ENCODE measurements at places on chromosomes 2 and 18. TPM values are rescaled to one million over a fixed set of nuclear protein-coding genes. Genes with fewer than 3 reads are reported as not detected.

DNA sequence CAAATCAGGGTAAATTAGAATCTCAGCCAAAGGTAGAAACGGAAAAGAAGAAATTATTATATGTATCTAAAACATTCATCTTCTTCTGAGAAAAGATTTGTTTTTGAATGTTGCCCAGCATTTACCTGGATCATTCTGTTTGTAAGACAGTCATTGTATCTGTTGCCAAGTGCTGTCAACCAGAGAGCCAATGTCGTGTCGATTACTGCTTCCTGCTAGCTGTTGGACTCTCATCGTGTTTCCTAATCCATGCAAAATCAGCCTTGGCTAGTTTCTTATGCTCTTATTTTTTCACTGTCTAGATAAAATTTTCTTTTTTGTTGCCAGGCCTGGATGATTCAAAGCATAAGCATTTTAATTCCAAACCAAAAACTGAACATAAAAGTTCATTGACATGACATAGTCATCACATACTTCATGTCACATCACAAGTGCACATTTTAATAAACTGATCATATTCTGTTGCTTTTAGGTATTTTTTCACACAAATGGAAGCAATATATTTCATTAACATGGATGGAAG, 202.3 kb downstream of the KCNH7 start:
- H3K36me3 ChIP-seq = no peaks in the 10 kb centered on the region
- no peak overlapping the region for H3K4me3 ChIP-seq
- no peaks in the 10 kb centered on the region for H3K27me3 ChIP-seq
- no peaks in the 10 kb centered on the region for H3K4me1 ChIP-seq

IL1A gene
- 0.15 TPM for total RNA-seq

DNA sequence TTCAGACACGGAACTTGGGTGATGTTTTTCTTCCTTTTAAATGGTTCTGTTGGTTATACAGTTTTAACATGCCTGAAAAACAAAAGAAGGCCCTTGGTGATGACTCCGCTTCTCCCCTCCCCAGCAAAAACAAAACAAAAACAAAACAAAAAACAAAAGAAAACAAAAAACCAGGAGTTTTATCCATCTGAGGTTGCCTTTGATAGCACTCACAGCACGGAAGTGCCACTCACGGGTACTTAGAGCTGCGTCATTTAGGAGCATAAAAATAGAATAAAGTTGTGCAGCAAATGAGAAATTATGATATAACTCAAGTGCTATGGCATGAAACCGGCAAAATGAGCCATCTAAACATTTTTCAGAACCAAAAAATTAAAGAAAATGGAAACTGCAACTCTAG, 57.7 kb downstream of the ZEB2 start:
- peaks cover 25% of the 10 kb centered on the region for H3K4me1 ChIP-seq
- no peak overlapping the region for H3K27ac ChIP-seq
- no peaks in the 10 kb centered on the region for H3K36me3 ChIP-seq
- H3K27me3 ChIP-seq = no peaks in the 10 kb centered on the region
- H3K4me3 ChIP-seq = no peak overlapping the region

GRCh38 chr2:139083121-139083520, 302.9 kb upstream of the NXPH2 start:
- DNase-seq = no peak
- H3K27ac ChIP-seq = no peak overlapping the region
- no peak overlapping the region for H3K4me3 ChIP-seq
- no peaks in the 10 kb centered on the region for H3K27me3 ChIP-seq
- H3K36me3 ChIP-seq = no peaks in the 10 kb centered on the region

DNA sequence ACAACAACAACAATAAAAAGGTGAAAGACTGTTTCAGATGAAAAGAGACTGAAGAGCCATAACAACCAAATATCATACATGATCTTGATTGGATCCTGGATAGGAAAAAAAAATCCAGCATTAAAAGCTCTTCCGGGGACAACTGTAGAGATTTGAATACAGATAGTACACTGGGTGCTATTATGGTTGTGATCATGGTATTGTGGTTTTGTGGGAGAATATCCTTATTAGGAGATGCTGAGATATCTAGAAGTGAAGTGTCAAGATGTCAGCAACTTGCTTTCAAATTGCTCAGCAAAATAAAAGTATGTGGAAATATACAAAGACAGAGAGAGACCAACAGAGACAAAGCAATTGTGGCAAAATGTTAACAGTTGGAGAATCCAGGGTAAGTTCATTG, 15.5 kb upstream of the SPATA3 start:
- no peak overlapping the region for H3K27ac ChIP-seq
- DNase-seq = no peak
- no peaks in the 10 kb centered on the region for H3K27me3 ChIP-seq
- H3K36me3 ChIP-seq = no peaks in the 10 kb centered on the region
- H3K4me3 ChIP-seq = no peak overlapping the region
- H3K4me1 ChIP-seq = peaks cover 11% of the 10 kb centered on the region

POTEJ gene
- total RNA-seq = not detected

LIMS3 gene
- total RNA-seq = 0.26 TPM

HOXD13 gene
- total RNA-seq = not detected

DNA sequence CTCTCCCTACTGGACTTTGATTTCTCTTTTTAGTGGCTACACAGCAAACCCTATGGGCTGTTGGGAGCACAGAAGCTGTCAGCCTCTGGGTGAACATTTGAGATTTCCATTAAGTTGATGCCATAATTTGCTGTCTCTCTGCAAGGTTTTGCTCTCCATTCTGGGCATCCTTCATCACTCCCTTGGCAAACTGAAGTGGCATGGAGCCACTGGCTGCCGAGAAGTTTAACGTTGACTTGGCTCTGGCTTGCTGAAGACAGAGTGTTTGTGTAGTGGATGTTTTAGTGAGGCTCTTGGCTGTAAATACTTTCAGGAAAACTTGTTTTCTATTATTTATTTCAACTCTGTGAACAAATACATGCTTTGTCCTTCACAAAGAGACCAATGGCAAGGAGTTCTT, 91.5 kb downstream of the ALK start:
- no peak overlapping the region for H3K4me3 ChIP-seq
- no peaks in the 10 kb centered on the region for H3K4me1 ChIP-seq
- peak; percentile 27 for DNase-seq
- no peaks in the 10 kb centered on the region for H3K27me3 ChIP-seq
- no peak overlapping the region for H3K27ac ChIP-seq
- H3K36me3 ChIP-seq = no peaks in the 10 kb centered on the region

GRCh38 chr2:73107211-73107926, 5.4 kb downstream of the RAB11FIP5 start:
- no peak overlapping the region for H3K4me3 ChIP-seq
- H3K4me1 ChIP-seq = peaks cover 2% of the 10 kb centered on the region
- no peak overlapping the region for H3K27ac ChIP-seq
- no peak for DNase-seq
- no peaks in the 10 kb centered on the region for H3K36me3 ChIP-seq

SCN9A gene
- total RNA-seq = not detected

DNA sequence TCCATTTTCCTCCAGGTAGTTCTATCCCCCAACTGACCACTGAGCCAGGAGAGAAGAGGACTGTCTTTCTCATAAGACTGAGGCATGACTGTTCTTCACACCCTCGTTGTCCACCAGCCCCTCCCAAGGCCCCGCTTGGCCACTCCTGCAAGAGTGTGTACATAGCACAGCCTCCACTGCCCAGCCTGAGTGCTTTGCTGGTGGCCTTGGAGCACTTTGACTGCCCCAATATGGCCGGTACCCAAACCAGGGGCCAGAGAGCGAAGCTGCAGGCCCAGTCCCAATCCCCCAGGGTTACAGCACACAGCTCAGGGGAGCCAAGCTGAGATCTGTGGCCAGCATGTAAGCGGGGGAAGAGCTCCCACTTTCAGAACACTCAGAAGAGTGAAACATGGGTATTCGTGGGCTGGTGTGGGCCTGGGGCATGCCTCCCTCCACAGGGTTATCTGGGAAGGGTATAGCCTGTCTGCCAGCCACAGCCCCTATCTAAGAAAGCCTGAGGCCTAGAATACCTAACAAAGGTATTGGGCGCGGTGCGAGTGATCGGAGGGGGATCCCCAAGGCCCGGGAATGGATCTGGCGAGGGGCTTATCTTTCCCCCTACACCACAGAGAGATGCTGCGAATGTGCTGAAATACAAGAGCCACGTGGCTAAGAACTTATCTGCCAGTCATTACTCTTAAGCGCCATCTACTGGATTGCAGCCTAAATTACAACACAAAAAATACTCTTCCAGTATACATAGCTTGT, 163.8 kb downstream of the WDPCP start:
- no peak overlapping the region for H3K27ac ChIP-seq
- no peaks in the 10 kb centered on the region for H3K27me3 ChIP-seq
- H3K4me3 ChIP-seq = no peak overlapping the region
- DNase-seq = peak; percentile 94

GRCh38 chr2:15667809-15668556, 76.3 kb downstream of the DDX1 start:
- no peak for DNase-seq
- H3K36me3 ChIP-seq = no peaks in the 10 kb centered on the region
- no peak overlapping the region for H3K4me3 ChIP-seq
- H3K27ac ChIP-seq = no peak overlapping the region

POTEI gene
- total RNA-seq = 0.87 TPM

CHRND gene
- not detected for total RNA-seq

GRCh38 chr2:25397777-25398176, 56.1 kb upstream of the DNMT3A start:
- no peaks in the 10 kb centered on the region for H3K36me3 ChIP-seq
- no peak for DNase-seq
- H3K4me1 ChIP-seq = peaks cover 51% of the 10 kb centered on the region

RESP18 gene
- not detected for total RNA-seq

DNA sequence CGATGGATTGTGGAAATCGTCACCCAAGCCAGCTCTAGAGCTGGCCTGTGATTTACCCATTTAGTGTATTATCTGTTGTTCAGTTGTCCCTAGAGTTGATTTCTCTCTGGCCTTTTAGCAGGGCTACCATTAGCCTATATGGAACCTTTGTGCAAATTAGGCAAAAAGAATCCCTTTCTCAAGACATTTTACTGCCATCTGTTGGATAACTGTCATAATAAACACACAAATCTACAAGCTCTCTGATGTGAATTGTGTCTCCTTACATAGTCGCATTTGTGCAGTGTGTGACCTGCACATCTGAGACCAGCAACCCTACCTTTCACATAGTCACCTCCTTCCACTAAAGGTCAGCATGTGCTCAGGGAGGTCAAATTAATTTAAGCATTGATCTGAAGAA, 34.0 kb downstream of the LOXHD1 start:
- no peak overlapping the region for H3K4me3 ChIP-seq
- no peaks in the 10 kb centered on the region for H3K27me3 ChIP-seq
- no peaks in the 10 kb centered on the region for H3K4me1 ChIP-seq
- peak; percentile 55 for DNase-seq
- no peaks in the 10 kb centered on the region for H3K36me3 ChIP-seq

CNGA3 gene
- total RNA-seq = 0.07 TPM

DNA sequence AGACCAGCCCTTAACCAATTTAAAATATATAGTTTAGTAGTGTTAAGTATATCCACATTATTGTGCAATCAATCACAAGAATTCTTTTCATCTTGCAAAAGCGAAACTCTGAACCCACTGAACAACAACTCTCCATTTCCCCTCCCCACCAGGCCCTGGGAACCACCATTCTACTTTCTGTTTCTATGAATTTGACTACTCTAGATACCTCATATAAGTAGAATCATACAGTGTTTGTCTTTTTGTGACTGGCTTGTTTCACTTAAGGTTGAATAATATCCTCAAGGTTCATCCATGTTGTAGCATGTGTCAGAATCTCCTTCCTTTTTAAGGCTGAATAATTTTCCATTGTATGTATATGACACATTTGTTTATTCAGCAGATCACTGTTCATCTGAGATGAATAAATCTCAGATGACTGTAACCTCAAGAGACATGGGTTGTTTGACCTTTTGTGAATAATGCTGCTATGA, 8.1 kb upstream of the SOS1 start:
- H3K4me3 ChIP-seq = no peak overlapping the region
- H3K36me3 ChIP-seq = no peaks in the 10 kb centered on the region
- peaks cover 59% of the 10 kb centered on the region for H3K4me1 ChIP-seq
- no peaks in the 10 kb centered on the region for H3K27me3 ChIP-seq

DNA sequence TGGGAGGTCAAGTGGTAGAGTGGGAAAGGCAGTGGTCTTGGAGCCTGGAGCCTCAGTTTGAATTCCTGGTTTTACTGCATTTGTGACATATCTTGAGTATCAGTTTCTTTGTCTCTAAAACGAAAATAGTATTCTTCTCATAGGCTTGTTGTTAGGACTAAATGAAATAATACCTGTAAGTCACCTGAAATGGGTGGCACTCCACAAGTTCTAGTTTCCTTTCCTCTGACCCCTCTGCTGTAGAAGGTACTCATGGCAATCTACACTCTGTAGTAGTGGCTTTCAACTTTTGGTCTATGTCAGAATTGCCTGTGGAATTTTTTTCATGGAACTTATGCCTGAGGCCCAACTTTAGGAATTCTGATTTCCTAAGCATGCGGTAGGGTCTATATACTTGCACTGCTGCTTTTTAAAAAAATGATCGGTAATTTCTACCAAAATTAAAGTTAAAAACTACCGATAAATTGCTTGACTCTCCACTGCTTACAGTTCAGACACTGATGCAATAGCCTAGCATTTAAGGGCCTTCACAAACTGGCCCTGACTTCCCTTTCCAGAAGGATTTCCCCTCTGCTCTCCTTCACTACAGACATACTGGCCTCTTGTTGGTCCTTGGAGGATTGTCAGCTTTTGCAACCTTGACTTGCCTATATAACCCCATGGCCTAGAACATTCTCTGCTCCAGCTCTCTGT, 47.2 kb downstream of the PLEK start:
- H3K4me3 ChIP-seq = peak overlapping the region; percentile 47
- H3K27me3 ChIP-seq = no peaks in the 10 kb centered on the region
- DNase-seq = peak; percentile 66
- peak overlapping the region; percentile 98 for H3K27ac ChIP-seq

IL18R1 gene
- total RNA-seq = not detected

GRCh38 chr2:104965900-104966299, 72.0 kb upstream of the MRPS9 start:
- H3K36me3 ChIP-seq = no peaks in the 10 kb centered on the region
- H3K4me1 ChIP-seq = no peaks in the 10 kb centered on the region
- no peak overlapping the region for H3K4me3 ChIP-seq
- peak; percentile 46 for DNase-seq

- peaks cover 37% of the 10 kb centered on the region for H3K36me3 ChIP-seq
- no peaks in the 10 kb centered on the region for H3K27me3 ChIP-seq
- H3K27ac ChIP-seq = peak overlapping the region; percentile 72
- DNase-seq = peak; percentile 79
These were observed 472 bp downstream of the SLC20A1 start for GRCh38 chr2:112646102-112646719.

- no peak overlapping the region for H3K27ac ChIP-seq
- H3K36me3 ChIP-seq = peaks cover 58% of the 10 kb centered on the region
- H3K27me3 ChIP-seq = no peaks in the 10 kb centered on the region
- H3K4me3 ChIP-seq = no peak overlapping the region
- no peaks in the 10 kb centered on the region for H3K4me1 ChIP-seq
These were observed 9.4 kb downstream of the FAM210A start for GRCh38 chr18:13716916-13717315.

DNA sequence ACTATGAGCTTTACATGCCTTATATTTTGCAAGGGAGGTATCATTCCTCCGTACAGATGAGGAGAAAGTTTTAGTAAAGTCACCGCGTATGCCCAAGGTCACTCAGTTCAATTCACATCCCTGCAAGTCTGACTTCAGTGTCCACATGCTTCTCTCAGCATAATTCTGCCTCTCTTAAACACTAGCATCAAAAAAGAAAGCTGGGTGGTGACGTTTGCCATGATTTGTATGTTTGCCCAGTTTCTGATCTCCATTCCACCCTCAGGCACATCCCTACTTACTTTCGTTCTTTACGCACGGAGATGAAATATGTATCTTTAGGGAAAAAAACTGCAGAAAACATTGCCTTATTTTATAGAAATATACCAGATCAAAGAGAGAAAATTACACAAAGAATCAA, 129.2 kb upstream of the PTPRM start:
- DNase-seq = no peak
- H3K27ac ChIP-seq = no peak overlapping the region
- H3K4me1 ChIP-seq = no peaks in the 10 kb centered on the region

GRCh38 chr2:141118836-141119235, 1012.0 kb downstream of the LRP1B start:
- no peak overlapping the region for H3K27ac ChIP-seq
- H3K36me3 ChIP-seq = no peaks in the 10 kb centered on the region
- no peaks in the 10 kb centered on the region for H3K27me3 ChIP-seq
- no peak overlapping the region for H3K4me3 ChIP-seq

All from Karpas-422 (cell line).